CD8-positive, alpha-beta T cell (primary cell): ENCODE measurements at places on chromosomes 1 and 21.
A peak's percentile ranks its signal among the peaks of the same experiment; 100 is the strongest.

- no peak for DNase-seq
These were observed 61.3 kb downstream of the GLUL start for GRCh38 chr1:182330303-182330702.

DNA sequence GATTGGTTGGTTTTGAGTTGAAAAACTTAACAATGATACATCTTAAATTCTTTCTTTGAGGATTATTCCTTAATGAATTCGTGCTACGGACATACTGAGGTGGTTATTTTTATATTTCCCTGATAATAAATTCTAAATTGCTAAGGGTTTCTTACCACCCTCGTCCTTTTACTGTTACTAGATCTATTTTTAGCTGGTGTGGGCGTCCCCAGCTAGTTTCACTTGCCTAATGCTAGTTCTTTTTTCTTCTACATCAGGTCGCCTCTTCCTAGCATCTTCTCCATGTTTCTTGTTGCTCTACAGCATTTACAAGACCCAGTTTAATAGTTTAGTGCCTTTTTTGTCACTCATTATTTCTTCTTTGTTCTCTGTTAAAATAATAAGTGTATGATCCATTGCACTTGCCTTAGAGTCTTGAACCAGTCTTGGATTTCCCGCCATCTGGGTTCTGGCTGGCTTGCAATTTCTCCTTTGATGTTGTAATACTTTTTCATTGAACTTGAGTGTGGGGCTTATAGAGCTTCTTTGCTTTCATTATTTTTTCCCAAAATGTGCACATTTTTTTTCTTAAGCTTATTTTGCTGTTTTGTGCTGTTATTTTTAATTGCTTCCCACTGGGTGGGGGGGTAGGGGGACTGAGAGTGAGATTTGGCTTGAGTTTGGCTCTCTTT lies 677 bp upstream of the HSD11B1 start:
- no peak for DNase-seq

DNA sequence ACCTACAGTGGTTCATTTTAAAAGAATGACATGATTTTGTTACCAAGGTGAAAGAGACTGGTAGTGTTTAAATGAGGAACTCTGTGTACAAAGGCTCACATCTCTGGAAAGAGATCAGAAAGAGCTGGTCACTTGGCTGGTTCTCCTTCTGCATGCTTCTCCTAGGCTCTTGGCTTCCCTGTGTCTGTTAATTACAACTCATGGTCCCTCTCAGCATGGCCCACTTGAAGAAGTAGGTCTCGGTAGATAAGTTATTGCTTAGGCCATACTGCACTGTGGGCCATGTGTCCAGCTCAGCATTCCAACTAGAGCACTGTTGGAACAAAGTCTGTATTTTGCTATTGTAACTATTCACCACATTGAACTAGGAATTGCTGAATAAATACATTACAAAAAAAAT lies 91.1 kb downstream of the KIAA0319L start:
- no peak for DNase-seq

GRCh38 chr1:186884251-186884650 lies 55.5 kb downstream of the PLA2G4A start:
- DNase-seq = no peak

- DNase-seq = no peak
These were observed 235.4 kb downstream of the PBX1 start for GRCh38 chr1:164794356-164794755.

DNA sequence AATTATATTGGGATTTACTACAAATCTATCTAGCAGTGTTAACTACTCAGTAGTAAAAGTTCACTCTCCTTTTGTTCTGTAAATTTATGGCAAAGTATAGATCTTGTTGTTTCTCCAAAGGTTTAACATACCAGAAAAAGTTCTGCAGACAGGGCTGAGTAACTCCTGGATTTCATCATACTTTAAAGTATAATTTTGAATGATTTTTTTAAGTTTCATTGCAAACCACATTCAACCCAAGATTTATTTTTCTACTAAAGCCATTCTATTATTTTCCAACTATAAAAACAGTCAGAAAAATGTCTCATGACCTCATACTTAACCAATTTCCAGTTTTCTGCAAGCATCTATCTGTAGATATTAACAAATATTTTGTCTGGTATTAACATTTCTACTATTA lies 585.8 kb upstream of the ZRANB2 start:
- DNase-seq = no peak

GRCh38 chr1:42847111-42847595 lies 740 bp downstream of the ZNF691 start:
- DNase-seq = no peak

DNA sequence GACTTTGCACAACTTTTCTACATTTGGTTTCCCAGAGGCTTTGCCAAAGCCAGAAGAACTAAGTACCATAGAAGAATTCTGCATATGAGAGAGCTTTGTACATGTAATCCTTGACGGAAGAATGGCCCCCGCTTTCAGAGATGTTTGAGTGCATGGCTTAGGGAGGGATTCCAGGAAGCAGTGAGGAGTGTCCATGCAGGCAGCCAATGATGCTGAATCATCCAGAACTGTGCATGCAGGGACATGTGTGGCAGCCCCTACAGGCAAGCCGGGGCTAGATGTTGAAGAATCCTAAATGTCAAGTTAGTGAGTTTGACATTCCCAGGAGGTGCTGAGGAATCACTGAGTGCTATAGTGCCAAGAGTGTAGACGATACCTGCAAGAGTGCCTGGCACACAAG lies 9.9 kb upstream of the HAO2 start:
- no peak for DNase-seq

- no peak for DNase-seq
These were observed 104.4 kb downstream of the NFIA start for GRCh38 chr1:61186753-61187152.

DNA sequence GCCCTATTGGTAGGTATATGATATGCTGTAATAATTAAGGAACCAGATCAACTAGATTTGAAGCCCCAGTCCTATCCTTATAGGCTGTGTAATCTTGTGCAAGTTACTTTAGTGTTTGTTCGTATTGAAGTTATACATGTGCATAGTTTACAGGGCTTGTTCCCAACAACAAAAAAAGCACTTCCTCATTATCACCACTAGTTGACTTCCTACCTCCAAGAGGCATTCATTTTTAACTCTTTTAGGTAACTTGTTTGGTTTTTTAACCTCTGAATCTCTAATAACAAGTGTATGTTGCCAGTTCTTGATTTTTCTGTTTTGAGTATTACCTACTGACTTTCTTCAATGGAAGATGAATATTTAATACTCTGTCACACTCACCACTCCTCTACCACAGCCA lies 71.9 kb downstream of the ST3GAL3 start:
- no peak for DNase-seq

DNA sequence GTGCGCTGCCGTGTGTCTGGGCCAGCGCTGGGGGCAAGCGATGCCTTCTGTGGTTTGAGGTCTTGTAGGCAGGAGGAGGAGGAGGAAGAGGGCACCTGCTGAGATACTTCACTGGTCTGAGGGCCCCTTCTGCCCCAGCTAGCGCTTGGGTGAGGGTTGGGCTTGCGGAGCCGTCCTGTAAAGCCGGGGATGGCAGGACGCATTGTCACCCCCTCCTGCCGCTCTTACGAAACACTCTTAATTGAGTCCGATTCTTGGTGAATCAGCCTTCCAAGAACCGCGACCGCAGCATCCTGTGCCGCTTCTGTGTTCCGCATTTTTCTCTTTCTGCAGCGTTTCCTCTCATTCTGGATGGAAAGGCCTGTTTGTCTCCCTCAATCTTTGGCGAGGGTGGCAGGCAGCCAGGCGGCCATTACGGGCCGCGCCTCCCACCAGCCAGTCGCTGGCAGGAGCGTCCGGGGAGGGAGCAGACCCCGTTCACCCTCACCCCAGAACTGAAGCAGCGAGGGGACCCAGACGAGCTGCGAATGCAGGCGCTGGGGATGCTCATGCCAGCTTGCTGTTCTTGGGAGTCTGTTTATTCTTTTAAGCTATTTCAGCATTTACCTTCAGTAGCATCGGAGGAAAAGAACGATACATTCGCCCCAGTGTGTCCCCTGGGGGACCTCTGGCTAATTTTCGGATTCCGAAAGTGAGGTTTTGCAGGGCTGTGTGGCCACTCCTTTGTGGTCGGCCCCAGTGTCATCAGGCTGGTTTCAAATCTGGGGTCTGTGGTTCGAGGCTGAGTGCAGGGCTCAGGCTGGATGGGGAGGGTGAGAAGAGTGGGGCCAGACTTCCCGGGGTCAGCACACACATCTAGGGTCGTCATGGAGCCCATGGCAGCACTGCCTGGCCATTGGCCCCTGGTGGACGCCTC lies 62.7 kb downstream of the SKI start:
- peak; percentile 44 for DNase-seq

- DNase-seq = no peak
These were observed 42.3 kb upstream of the PDC start for GRCh38 chr1:186503190-186503589.

- peak; percentile 47 for DNase-seq
These were observed 12.9 kb downstream of the CAMK2N1 start for GRCh38 chr1:20472860-20473711.

DNA sequence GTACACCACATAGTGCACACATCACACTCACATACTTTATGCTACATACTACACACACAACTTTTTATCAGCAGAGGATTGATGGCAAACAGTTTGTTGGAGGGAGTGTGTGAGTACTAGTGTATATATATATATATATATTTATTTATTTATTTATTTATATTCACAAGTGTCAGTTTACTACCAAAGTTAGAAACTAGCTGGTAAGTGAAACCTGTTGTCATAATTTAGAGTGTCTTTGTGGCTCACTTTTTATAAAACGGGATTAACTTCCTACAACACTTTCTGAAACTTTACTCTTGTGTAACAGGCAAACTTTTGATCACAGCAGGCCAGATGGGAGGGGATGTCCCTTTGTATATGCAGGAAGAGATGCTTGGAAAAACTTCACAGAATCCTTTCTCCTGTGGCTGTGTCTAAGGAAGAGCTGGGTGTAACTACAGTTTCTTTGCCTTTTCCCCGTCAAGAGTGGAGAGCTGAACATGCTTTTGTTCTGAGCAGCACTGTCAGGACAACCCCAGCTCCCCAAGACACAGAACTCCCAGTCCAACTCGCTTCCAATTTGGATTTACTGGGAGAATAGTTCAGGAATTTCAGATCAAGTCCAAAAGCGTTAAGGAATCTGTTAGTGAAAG lies 1.9 kb upstream of the SAMD13 start:
- no peak for DNase-seq

GRCh38 chr1:74773582-74773981 lies 40.6 kb downstream of the TYW3 start:
- no peak for DNase-seq

GRCh38 chr1:226611301-226611700 lies 62.7 kb downstream of the STUM start:
- DNase-seq = no peak

DNA sequence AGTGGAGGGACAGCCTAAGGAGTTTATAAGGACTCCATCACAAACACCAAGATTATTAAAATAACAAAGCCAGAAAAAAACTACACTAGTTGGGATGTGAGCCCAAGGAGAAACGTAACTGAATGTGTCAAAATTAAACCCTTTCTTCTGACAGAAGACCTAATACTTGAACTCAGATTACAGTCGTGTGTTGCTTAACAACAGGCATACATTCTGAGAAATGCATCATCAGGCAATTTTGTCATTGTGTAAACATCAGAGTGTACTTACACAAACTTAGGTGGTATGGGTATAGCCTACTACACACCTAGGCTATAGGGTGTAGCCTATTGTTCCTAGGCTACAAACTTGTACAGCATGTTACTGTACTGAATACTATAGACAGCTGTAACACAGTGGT lies 23.4 kb downstream of the DSTYK start:
- no peak for DNase-seq

GRCh38 chr1:151133018-151133806 lies 13.2 kb downstream of the SEMA6C start:
- no peak for DNase-seq

- DNase-seq = no peak
These were observed 77.9 kb downstream of the POFUT2 start for GRCh38 chr21:45209685-45210284.

- no peak for DNase-seq
These were observed 93.3 kb downstream of the SSBP3 start for GRCh38 chr1:54312796-54313316.

GRCh38 chr1:223429821-223430220 lies 36.6 kb downstream of the CCDC185 start:
- DNase-seq = no peak

DNA sequence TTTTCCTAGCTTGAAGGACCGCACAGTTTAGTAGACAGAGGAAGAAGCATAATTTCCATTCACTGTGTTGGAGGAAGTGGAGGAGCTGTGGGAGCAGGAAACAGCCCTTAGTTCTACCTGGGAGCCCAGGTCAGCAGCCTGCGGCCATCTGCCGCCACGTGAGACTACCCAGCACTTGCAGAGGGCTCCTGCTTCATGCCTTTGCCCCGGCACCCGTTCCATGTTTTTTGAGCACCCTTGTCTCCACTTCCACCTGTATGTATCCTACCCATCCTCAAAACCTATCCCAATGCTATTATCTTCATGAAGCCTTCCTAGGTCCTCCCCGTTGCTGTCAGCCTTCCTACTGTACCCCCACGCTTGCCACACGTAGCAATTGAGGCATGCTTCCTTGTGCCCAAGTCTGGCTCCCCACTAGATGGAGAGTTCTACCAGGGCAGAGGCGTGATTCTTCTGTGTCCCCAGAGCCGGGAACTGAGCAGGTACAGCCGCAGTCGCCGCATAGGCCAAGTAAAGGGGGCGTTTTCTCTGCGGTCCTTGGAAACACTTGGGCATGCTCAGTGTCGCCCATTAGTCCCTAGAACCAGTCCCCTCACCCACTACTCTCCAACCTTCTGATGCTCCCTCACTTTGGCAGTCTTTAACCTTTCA lies 1.9 kb downstream of the SLC6A9 start:
- DNase-seq = peak; percentile 38

- DNase-seq = no peak
These were observed 121.3 kb downstream of the HUNK start for GRCh38 chr21:31993826-31994825.

GRCh38 chr1:201885531-201886075 lies 3.1 kb upstream of the SHISA4 start:
- DNase-seq = no peak

DNA sequence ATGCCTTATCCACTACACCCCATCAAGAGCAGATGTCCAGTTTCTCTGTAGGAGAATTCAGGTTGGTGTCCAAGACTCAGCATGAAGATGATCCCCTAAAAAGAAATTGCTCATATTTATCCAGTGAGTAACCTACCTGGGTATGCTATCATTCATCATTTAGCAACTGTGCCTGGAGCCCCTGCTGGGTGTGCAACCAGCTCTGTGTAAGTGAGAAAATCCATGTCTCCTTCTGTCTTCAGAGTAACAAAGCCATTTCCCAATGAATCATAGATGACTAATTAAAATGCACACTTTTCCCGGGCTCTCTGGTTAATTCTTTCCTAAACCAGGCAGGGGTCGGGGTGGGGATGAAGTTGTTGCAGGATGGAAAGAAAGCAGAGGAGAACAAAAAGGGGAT lies 35.8 kb downstream of the OLFML3 start:
- no peak for DNase-seq

GRCh38 chr1:164495905-164496304 lies 63.1 kb upstream of the PBX1 start:
- DNase-seq = no peak
